ENCODE measurements at places on chromosomes 16 and 17.

GRCh38 chr17:73851091-73851490 lies 206.8 kb upstream of the SDK2 start:
- no peak for DNase-seq
- H3K27me3 ChIP-seq: no peaks in the 10 kb centered on the region
- H3K36me3 ChIP-seq: no peaks in the 10 kb centered on the region
- H3K27ac ChIP-seq: no peak overlapping the region
- no peak overlapping the region for H3K4me3 ChIP-seq

DNA sequence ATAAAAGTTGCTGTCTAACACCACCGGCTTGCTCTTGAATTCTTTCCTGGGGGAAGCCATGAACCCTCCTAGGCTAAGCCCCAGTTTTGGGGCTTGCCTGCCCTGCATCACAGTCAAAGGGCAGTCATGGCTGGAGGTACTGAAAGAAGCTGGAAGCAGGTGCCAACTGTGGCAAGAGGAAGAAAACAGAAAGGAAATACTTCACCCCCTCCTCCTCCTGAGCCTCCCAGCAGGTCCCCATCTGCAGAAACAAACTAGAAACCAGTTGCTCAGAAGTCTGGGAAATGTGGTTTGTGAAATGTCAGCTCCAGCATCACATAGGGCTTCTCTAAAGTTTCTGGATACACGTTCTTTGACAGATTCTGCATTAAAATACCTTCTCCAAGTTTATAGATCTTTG lies 150.0 kb upstream of the PSMD7 start:
- no peak overlapping the region for H3K27ac ChIP-seq
- no peaks in the 10 kb centered on the region for H3K36me3 ChIP-seq
- H3K4me1 ChIP-seq: no peaks in the 10 kb centered on the region
- DNase-seq: no peak
- no peak overlapping the region for H3K4me3 ChIP-seq
- H3K27me3 ChIP-seq: no peaks in the 10 kb centered on the region

- H3K27me3 ChIP-seq: no peaks in the 10 kb centered on the region
- no peak for DNase-seq
- peaks cover 54% of the 10 kb centered on the region for H3K4me1 ChIP-seq
- H3K4me3 ChIP-seq: no peak overlapping the region
These were observed 2.6 kb downstream of the GTF3C1 start for GRCh38 chr16:27547134-27547533.

GRCh38 chr17:57612202-57613071 lies 132.7 kb downstream of the CCDC182 start:
- no peaks in the 10 kb centered on the region for H3K36me3 ChIP-seq
- H3K4me3 ChIP-seq: no peak overlapping the region
- no peaks in the 10 kb centered on the region for H3K27me3 ChIP-seq
